ENCODE measurements at places on chromosomes 2 and 18.

DNA sequence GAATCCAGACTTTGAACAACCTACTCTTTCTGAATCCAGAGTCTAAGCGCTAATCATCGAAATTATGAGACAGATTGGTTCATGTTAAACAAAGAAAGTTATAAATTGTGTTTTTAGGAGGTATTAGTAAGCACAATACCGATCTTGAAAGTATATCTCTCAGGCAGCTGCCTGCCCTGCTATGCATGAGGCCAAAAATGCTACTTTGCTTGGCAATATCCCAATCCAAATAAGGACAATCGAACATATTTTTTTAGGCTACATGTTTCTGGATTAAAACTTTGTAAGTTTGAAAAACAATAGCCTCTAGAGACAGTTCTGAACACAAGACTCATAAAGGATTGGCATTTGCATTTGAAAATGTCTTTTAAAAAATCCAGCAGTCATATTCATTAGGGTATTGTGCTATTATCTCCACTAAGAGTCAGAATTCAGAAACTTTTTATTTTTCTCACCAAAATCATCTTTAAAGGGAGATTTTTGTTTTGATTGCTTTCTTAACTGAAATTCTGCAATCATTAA lies 167.1 kb downstream of the PDE1A start:
- no peak for DNase-seq

GRCh38 chr2:75274936-75275335 lies 75.6 kb upstream of the TACR1 start:
- no peak for DNase-seq

GRCh38 chr2:128610496-128610895 lies 291.8 kb upstream of the HS6ST1 start:
- DNase-seq, result no peak

GRCh38 chr18:23868136-23868785 lies 146.3 kb upstream of the TTC39C start:
- DNase-seq, result no peak

DNA sequence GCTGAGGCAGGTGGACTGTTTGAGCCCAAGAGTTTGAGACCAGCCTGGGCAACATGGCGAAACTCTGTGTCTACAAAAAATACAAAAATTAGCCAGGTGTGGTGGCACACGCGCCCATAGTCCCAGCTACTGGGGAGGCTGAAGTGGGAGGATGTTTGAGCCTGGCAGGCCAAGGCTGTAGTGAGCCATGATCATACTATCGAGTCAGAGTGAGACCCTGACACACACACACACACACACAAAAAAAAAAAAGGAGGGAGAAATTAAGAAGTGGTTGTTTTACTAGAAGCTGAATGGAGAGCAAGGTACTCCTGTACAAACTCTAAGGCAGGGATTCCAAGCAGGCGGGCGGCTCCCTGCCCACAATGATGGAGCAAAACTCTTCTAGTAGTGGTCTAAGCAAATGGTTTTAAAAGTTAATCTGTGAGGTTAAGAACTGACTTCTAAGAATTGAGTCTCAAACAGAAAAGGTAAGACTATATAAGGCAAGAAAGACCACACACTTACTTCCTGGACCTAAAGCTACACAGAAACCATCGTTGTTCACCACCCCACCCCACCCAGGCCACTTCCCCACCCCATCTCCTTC lies 2.6 kb downstream of the ANKRD44 start:
- DNase-seq, result no peak

DNA sequence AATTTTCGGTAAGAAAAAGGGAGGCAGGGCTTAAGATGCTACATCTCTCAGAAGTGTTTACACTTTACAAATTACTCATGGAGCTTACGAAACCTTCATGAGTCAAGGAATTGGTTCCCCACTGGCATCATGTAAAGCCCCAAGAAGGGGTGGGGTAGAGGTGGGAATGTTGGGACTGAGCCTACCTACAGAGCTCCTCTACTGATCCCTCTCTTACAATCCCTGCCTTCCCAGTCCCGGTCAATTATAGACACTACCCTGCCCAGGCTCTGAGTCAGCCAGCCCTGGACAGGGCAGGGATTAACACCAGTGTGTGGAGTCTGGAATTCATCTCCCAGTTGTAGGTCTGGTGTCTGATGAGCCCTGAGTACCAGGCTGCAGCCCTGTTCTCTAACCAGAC lies 248.9 kb downstream of the PAX3 start:
- no peak for DNase-seq

GRCh38 chr18:76564655-76565237 lies 69.7 kb upstream of the ZNF516 start:
- no peak for DNase-seq

GRCh38 chr2:88053934-88054781 lies 1.4 kb downstream of the KRCC1 start:
- no peak for DNase-seq

GRCh38 chr2:236610991-236611821 lies 41.6 kb downstream of the ACKR3 start:
- no peak for DNase-seq

DNA sequence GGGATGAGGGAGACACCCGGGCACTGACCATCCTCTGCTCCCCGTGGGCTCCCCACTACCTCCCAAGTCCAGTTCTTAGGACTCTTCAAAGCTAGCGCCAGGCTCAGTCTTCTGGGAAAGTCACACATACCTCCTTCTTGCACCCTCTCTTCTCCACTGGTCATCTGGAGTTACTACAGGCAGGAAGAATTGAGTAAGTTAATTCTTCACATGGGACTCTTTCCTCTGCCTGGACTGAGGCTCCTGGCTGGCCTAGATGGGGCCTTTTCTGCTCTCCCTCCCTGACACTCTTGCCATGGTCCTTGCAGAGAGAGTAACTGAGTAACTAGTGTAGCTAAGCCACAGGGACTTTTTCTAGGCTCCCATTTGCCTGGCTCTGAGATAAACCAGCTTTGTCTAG lies 96.5 kb upstream of the CELF4 start:
- no peak for DNase-seq

DNA sequence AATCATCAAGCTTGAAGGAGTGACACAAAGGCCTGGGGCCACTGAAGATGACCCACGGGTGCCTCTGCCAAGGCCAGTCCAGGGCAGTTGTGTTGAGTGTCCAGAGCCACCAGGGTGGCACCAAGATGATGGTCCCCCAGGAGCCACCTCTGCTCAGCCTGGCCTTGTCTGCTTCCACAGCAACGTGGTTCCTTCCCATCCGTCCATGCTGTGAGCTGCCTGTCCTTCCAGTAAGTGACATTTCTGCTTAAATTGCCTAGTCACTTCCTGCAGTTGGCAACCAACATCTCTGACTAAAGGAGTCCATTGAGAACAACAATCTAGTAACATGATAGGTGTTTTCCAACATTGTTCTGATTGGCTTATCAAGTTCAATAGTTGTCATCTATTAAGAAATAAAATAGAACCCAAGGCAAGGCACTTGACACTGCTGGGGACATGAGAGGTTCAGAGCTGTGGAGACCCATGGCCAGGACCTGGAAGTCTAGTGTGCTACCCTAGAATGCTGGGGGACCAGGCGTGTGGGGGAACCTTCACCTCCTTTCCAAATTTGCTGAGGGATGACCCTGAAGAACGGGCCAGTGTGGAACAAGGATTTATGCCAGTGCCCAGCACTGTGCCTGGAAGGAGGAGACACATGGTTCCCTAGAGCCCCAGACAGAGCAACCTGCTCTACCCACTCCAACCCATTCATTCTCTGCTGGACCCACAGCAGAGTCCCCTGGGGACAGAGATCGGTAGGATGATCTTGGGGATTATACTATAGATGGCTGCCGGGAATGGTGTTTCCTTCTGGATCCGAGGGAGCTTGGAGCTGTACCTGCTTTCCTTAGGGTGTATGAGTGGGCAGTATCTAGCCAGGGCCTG lies 98.9 kb upstream of the EPC2 start:
- DNase-seq, result no peak

DNA sequence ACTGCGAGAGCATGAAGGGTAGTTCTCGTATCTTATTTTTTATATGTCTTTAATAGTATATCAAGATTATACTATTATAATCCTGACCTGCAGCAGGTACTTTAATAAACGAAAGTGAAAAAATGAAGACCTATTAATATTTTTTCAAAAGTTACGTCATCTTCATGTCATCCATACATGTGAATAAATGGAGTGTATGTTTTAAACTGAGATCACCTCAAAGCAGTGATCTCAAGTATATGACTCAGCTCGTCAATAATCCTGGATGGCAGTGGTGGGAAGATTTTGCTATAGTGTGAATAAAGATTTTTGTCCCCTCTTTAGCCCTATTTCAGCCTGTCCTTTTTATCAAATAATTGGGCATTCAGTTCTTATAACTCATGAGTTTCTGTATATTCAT lies 166.3 kb upstream of the FBXO11 start:
- DNase-seq, result no peak

DNA sequence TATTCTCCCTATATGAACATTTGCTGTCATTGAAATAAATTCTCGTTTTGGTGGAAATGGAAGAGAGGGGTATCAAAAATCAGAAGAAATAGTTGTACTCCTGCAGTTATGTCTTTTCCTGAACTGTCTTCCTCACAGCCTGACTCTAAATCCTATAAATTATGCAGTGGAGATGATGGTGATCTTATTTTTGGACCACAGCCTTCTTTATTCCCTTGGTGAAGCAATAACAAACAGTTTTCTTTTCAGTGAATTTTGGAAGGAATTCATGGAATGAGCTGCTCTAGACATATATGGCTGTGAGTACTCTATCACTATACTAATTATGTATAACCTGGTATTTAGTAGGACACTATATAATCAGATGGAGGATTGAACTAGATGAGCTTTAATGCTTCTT lies 1.7 kb upstream of the SLC25A12 start:
- DNase-seq, result no peak

DNA sequence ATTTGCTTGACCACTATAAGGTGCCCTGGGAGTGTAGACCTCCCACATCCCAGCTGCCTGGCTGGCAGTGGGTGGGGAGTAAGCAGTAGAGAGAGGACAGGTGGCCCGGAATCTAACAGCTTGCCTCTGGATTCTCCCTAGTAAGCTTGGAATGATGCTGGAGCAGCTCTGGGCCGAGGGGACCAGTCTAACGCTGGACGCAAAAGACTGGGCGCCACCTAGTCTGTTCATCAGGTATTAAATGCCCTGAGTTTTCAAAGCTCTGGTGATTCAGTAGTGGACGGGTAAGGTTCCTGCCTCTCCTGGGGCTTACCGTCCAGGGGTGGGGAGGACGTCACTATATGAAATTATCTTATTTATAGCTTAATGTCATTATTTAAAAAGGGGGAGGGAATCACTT lies 648 bp upstream of the LYPD6B start:
- no peak for DNase-seq

DNA sequence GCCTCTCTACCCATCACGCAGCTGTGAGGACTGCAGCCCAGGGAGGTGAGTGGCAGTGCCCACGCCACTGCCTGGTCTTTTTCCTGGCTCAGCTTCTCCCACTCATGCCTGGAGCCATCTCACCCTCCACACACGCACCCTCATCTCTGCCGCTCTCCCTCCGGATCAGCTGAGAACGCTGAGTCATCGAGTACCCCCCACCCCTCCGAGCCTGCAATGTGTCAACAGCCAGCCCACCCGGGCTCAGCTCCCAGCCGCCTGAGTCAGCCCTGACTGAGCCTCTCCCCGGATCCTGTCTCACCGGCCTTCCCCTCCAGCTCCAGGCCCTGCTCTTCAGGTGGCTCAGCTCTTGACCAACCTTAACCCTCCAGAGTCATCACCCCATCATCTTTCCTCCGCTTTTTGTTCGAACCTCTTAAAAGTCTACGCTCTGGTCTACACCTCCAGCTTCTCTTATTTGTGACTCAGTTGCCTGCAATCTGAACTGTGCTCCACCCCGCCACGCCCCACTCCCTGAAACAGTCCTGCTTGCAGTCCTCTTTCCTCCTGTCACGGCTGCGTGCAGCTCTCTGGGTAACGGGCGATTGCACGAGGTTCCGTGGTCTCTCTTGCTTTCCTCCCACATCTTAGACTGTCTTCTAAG lies 94.4 kb upstream of the ASAP2 start:
- no peak for DNase-seq

- DNase-seq, result no peak
Measured at GRCh38 chr2:2142345-2142744, 188.7 kb downstream of the MYT1L start.

DNA sequence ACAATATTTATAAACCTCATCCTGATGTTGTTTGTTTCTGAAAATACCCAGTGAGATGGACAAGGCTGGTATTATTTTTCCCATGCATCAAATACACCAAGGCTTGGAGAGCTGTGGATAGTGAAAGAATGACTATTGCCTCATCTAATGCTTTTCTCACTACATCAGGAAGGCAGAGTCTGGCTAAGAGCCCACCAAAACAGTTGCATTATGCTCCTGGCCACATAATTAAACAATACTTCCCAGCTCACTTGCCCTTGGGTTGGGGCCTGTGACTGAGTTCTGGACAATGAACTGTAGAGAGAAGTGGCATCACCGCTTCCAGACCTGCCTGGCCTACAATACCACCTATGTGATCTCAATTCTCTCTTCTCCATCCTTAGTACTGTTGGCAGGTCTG lies 46.4 kb upstream of the REEP1 start:
- DNase-seq, result no peak

- no peak for DNase-seq
Measured at GRCh38 chr2:6671913-6672312, 193.8 kb downstream of the CMPK2 start.

- DNase-seq, result no peak
Measured at GRCh38 chr2:199458806-199459285, 1.1 kb upstream of the SATB2 start.

GRCh38 chr2:160347269-160347863 lies 146.2 kb downstream of the RBMS1 start:
- no peak for DNase-seq

DNA sequence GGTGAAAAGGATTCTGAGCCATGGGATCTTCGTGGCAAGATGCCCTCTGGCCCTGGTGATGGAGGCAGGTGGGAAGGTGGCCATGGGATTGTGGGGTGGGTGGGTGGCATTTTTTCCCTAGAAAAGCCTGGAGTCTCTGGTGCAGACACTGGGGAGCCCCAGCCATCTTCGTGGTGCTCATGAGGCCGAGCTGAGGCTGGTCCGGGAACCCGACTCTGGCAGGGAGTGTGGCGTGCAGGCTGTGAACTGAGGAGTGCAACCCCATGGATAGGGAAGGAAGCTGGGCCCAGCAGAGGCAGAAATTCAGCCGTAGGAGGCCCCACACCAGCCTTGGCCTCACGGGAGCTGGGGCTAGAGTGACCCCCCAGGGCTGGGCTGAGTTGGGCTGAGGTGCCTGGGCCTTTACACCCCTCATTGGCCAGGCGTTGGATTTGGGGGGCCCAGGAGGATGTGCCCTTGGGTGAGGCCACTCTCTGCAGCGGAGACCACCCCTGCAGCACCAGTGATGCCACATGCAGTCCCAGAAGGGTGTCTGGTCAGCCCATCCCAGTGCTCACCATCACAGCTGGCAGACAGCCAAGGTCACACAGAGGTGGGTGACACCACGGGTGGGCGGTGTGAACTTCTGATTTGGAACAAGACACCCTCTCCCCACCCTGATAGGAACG lies 115.6 kb upstream of the HDAC4 start:
- no peak for DNase-seq

DNA sequence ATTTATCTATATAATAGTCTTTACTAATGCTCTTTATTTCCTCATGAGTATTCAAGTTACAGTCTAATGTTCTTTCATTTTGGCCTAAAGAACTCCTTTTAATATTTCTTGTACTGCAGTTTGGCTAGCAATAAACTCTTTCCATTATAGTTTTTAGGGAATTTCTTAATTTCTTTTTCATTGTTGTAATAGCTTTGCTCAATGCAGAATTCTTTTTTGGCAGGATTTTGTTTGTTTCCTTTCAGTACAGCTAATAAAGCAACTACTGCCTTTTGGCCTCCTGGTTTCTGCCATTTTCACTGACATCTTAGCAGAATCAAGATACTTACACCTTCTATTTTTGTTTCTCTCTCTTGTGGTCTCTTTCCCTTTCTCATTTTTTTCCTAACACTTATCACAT lies 390.4 kb upstream of the RGPD4 start:
- DNase-seq, result no peak

Measured in stimulated activated CD4-positive, alpha-beta T cell treated with anti-CD3 and anti-CD28 coated beads, Interleukin-12 subunit alpha, Interleukin-12 subunit beta, amount 100 ng/mL, for 4 hours (primary cell).